ENCODE measurements at places on chromosomes 1 and 21.

DNA sequence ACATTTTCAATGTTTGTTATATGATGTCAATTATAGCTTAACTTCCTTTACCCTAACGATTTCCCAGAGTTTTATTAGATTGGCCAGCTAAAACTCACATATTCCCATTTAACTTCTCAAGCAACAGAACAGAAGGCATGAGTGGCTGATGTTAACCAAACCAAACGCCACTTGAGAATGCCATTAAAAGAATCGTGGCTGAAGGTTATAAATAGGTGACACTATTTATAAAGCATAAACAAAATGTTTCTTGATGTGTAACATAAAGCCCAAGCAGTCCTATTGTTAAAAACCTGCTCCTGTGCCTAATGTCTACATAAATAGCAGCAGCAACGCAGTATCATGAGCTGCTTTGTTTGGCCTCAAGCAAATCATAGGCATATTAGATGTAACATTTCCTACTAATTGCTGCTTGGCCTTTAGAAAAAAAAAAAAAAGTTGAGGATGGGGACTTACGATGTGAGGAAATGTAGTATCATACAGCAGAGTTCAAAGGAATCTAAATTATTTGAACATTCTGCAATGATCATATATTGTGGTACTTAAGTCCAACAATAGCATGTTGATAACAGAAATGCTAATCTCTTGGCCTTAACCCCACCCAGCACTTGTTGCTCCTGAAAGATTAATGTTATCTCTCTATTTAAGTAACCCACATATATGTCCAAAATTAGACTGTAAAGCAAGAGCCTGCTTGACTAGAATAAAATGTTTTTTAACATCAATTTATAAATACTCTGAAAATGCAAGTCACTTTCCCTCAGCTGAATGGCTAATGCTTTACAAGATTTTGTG is 106.0 kb downstream of the ESRRG start:
- DNase-seq: no peak

DNA sequence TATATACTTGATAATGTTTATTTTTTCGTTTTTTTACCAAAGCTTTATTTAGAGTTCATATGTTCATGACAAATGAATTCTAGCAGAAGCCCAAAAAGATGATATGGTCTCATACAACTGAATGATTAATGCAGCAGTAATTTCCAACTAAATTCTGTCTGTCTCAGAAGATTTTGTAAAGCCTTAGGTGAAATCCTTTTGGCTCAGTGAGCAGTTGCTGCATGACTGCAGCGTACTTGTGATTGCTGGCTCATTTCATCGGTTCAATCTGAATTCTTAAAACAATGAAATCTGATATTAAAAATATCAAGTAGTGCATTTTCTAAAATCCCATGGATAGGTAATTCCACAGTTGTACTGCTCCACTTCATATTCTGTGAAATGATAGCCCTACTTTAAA is 73.2 kb downstream of the AK5 start:
- DNase-seq: no peak

DNA sequence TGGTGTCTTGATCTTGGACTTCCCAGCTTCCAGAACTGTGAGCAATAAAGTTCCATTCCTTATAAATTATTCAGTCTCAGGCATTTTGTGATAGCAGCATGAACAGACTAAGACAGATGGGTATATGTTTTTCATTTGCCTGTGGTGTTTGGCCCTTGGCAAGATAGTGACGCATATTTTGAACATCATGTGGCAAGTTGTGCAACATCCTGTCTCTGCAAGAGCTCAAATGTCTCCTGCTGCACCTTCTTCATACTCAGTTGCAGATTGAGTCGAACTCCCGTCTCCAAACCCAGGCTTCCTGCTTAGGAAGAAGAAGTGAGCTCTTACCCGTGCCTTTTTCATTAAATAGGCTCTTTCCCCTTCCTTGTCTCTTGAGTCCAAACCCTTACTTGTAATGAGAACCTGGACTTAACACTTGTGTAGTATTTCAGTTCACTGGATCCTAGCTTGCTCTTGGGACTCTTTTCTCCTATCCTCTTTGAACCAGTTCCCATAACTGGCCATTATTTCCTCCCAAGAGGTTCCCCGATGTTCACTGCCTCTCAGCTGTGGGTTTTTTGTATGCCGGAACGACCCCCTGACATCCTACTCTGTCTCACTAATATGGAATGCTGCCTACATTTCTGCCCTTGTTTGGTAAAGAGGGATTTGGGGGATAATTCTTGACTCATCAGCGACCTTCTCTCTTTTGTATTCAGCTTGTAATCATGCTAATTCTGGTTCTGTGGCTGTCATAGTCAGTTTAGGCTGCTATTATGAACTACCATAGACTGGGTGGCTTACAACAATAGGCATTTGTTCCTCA is 125.0 kb upstream of the KCNK2 start:
- no peak for DNase-seq

DNA sequence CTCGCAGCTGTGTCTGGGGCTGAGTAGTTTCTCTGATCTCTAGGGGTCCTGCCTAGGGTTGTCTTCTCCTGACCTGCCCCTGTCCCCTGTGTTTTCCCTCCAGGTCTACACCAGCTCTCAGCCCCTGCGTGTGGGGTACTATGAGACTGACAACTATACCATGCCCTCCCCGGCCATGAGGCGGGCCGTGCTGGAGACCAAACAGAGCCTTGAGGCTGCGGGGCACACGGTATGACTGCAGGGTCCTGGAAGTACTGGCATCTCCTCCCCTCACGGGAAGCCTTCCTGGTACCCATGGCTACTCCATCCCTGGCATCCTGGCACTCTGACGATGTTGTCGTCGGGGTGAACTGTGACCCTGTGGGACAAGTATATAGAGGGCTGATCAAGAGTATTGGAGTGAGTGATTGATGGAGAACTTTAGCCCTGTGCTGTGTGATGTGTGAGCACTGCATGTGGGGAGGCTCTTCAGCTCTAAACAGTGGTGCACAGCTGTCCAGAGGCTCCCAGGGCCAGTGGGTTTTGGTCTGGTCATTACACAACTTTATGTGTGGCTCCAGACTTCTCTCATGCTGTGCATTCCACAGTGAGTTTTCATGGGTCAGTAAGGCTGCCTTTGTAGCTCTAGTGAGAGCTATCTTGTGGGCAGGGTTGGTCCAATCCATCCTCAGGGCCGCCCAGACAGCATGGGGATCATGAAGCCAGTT is 14.4 kb downstream of the FAAH start:
- no peak for DNase-seq

DNA sequence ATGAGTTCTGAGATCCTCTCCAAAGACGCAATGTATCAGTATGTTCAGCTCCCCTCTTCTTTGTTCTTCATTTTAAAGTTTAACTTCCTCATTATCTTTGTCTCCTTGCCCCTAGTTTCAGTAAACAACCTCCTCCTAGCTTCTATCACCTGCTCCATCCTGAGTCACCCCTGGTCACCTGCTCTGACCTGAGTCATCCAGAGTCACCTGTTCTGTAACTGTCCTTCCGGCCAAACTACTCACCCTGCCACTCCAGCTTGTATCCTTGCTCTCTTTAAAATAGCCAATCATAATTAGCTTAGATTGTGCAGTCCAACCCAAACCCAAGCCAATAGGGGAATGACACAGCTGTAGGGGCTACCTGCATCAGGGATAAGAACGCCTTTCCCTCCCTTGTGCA is 332.0 kb downstream of the OLFM3 start:
- DNase-seq: no peak

DNA sequence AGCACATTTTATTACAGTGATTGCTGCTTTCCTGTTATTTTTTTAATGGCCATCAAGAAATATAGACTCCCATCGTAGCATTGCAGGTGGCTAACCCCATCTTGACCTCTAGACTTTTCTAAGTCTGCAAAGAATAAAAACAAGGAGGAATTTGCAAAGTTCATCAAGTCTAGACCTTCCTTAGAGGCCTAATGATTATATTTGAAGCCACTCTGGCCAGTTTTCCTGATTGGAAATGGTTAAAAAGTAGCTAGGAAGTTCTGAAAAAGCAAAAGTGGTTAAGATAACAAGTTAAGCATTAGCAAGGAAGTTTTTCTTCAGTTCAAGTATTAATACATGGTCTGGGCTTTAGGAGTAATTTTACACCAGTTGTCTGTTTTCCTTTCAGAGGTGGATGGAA is 16.7 kb upstream of the KCNJ15 start:
- DNase-seq: no peak

GRCh38 chr1:53060579-53060978 is 1.4 kb upstream of the PODN start:
- no peak for DNase-seq

DNA sequence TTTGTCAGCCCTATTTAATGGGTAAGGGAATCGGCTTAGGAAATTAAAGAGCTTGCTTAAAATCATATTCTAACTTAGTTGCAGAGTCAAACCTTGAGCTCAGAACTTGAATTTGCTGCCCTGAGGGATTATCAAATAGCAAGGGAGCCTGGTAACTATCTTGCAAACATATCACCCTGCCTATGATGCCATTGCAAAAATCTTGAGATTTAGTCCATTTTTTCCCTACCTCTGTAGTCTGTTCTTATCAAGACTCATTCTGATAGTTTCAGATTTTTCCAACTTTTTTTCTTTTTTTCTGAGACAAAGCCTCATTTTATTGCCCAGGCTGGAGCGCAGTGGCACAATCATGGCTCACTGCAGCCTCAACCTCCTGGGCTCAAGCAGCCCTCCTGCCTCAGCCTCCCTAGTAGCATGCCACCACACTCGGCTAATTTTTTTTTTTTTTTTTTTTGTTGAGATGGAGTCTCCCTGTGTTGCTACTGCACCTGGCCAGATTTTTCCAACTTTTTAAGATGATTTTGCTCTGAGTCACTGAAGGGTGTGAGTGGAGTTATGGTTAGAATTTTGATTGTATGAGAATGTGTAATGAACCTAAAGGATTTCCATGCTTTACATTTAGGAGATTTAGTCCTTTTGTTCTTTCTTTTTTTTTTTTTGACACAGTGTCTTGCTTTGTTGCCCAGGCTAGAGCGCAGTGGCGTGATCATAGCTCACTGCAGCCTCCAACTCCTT is 12.2 kb downstream of the SARS1 start:
- DNase-seq: no peak

DNA sequence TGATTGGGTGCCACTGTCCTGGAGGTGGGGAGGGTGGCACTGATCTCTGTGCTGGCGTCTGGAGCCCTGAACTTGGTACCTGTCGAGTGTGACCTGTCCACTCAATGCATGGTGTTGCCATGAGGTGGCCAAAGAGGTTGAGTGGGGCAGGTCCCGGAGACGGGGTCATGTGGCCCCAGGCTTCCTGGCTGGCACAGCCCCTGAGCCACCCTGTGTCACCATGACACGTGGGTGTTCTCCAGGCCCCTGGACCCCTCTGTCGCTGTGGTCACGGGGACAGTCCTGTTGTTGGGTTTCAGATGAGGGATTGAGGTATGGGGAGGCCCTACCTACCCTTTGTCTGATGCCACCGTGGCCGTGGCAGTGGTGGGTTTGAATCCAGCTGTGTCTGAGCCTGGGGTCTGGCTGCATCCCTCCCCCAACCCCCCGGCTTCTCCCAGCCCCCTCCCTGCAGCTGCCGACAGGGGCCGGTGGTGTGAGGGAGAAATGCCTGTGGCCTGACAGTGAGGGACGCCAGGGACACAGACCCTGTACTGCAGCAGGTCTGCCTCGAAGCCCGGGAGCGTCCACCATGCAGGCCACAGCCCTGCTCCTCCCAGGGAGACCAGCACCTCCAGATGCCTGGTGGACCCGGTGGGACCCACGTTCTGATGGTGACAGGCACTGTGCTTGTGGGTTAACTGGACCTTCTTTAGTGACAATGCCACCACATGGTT is 12.0 kb downstream of the TRPM2 start:
- DNase-seq: no peak

- DNase-seq: no peak
Observed at GRCh38 chr1:65629788-65630187, 162.9 kb upstream of the PDE4B start.

DNA sequence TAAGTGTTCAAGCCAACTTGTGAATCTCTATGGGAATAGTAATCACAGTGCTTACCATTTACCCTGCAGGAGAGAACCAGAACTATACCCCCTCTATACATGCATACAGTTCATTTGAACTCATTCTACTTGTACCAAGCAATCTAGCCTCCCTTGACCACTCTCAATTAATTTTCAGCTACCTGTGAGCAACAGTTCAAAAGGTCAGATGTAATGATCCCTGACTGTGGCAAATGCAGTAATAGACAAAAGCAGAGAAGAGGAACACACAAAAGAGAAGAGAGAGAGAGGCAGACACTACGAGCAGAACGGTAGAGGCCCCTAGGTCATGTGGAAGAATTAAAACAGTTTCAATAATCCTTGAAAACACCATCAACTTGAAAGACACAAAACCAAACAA is 52.8 kb downstream of the FMO4 start:
- DNase-seq: peak; percentile 55

- no peak for DNase-seq
Observed at GRCh38 chr21:34642211-34643075, 26.4 kb upstream of the CLIC6 start.

GRCh38 chr1:66503841-66504470 is 30.0 kb upstream of the SGIP1 start:
- DNase-seq: peak; percentile 11

DNA sequence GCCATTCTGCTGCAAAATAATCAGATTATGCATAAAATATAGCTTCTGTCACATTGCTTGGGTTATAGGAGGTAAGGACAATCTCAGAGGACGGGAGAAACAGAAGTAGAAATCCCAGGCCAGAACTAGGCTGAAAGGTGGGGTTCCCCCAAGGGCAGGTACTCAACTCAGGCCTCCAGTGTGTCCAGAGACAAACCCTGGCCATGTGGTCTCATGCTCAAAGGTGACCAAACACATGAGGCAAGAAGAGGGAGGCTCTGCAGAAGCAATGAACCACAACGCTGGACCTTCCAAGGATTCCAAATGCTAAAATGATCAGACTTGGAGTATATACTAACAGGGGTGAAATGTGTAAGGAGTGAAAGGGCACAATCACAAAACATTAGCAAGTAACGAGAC is 103.8 kb downstream of the DMRTB1 start:
- DNase-seq: no peak

- DNase-seq: no peak
Observed at GRCh38 chr1:209416716-209417115, 166.8 kb upstream of the CAMK1G start.

DNA sequence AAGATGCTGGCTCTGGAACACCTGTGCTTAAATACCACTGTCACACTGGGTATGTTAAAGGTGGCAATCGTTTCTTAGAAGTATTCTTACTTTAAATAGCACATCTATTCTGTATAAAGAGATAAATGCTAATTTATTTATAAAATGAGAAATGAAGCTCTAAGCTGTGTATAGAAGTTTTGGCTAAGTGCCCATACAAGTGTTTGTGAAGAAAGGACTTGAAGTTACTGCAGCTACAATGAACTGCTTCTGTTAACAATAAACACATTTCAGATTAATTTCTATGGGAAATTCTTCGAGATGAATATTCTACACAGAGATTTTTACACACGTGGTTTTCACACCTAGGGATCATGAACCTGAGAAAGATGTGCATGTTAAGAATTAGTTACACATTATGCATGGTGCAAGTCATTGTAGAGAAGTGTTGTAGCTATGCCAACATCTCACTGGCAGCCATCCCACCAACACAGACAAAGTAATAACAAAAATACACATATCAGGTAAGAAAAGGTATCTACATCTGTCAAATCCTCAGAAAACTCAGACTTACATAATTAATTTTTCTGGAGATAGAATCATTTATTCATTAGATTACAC is 16.2 kb downstream of the COL24A1 start:
- no peak for DNase-seq

GRCh38 chr1:79323239-79324025 is 316.9 kb upstream of the ADGRL4 start:
- no peak for DNase-seq

Data from large intestine (tissue), 12 donors.